Right atrium auricular region (tissue), 2 donors: ENCODE measurements at places on chromosomes 2 and 18. TPM values are rescaled to one million over a fixed set of nuclear protein-coding genes. Genes with fewer than 3 reads are reported as not detected.

Gene CRACDL
- total RNA-seq, result 5.3 TPM

Gene DNER
- 28.4 TPM for total RNA-seq

Gene OTOS
- not detected for total RNA-seq

DNA sequence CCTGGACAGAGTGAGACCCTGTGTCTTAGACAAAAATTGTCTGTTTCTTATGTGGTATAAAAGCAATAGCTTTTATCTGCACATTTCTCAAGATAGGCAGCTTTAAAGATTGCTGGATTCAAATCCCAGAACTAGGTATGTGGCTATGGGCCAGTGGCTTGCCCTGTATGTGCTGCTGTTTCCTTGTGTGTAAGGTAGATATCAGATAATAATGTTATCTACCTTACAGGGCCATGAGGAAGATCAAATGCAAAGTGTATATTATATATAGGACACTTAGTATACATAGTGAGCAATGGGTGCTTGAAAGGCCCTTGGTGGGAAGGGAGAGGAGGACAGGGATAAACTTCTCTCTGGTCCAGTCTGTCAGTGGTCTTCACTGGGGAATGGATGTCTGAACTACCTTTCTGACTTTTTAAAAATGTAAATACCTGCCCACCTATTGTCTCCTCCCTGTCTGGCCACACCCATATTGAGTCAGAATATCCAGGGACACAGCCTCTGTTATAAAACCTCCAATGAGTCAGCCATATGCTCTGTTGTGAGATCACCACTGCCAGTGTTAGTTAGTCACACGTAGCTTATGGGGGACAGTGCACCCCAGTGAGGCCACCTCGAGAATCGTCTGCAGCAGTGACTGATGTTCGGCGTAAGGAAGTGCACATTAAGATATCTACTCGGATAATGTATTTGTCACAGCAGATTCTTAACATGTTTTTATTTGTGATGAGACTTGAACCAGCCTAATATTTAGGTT lies 383.4 kb downstream of the PTPRM start:
- H3K4me3 ChIP-seq, result no peak overlapping the region
- no peak overlapping the region for H3K27ac ChIP-seq
- no peaks in the 10 kb centered on the region for H3K27me3 ChIP-seq
- H3K36me3 ChIP-seq, result no peaks in the 10 kb centered on the region

GRCh38 chr2:237205043-237205541 lies 119.4 kb downstream of the COPS8 start:
- peak; percentile 54 for DNase-seq
- peaks cover 37% of the 10 kb centered on the region for H3K4me1 ChIP-seq
- H3K4me3 ChIP-seq, result no peak overlapping the region
- H3K27me3 ChIP-seq, result no peaks in the 10 kb centered on the region

DNA sequence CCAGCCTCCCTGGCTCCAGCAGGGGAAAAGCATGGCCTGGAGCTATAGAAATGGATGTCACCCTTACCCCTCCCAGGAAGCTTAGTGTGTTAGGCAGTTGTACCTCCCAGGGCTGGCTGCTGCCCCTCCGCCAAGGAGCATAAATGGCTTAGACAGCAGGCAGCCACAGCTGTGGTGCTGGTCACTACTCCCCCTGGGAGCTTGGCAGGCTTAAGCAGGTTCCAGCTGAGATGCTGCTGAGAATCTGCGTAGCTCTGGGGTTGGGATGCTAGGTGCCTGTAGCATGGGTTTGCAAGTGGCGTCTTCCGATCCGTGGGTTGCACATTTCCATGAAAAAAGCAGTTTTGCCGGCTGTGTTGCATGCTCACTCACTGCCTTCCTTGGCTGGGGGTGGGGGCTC lies 369.7 kb downstream of the CTNNA2 start:
- H3K27me3 ChIP-seq, result no peaks in the 10 kb centered on the region
- no peak for DNase-seq
- H3K4me1 ChIP-seq, result no peaks in the 10 kb centered on the region
- H3K27ac ChIP-seq, result no peak overlapping the region
- H3K36me3 ChIP-seq, result no peaks in the 10 kb centered on the region
- no peak overlapping the region for H3K4me3 ChIP-seq

- H3K4me3 ChIP-seq, result no peak overlapping the region
- H3K27me3 ChIP-seq, result no peaks in the 10 kb centered on the region
- no peak for DNase-seq
Observed at GRCh38 chr2:134218930-134219658, 34.8 kb upstream of the MGAT5 start.

GRCh38 chr2:20349513-20349921 lies 1.1 kb downstream of the PUM2 start:
- peak overlapping the region; percentile 96 for H3K4me3 ChIP-seq
- H3K27ac ChIP-seq, result peak overlapping the region; percentile 98
- DNase-seq, result no peak
- H3K27me3 ChIP-seq, result no peaks in the 10 kb centered on the region
- H3K4me1 ChIP-seq, result no peaks in the 10 kb centered on the region

GRCh38 chr18:45015788-45016128 lies 335.1 kb downstream of the SETBP1 start:
- DNase-seq, result no peak
- no peak overlapping the region for H3K27ac ChIP-seq
- peaks cover 35% of the 10 kb centered on the region for H3K4me1 ChIP-seq

- no peaks in the 10 kb centered on the region for H3K27me3 ChIP-seq
- H3K4me1 ChIP-seq, result no peaks in the 10 kb centered on the region
- no peak overlapping the region for H3K4me3 ChIP-seq
- H3K36me3 ChIP-seq, result no peaks in the 10 kb centered on the region
- no peak for DNase-seq
Observed at GRCh38 chr2:58922245-58922644, 681.1 kb upstream of the FANCL start.

Gene IL36G
- total RNA-seq, result not detected

DNA sequence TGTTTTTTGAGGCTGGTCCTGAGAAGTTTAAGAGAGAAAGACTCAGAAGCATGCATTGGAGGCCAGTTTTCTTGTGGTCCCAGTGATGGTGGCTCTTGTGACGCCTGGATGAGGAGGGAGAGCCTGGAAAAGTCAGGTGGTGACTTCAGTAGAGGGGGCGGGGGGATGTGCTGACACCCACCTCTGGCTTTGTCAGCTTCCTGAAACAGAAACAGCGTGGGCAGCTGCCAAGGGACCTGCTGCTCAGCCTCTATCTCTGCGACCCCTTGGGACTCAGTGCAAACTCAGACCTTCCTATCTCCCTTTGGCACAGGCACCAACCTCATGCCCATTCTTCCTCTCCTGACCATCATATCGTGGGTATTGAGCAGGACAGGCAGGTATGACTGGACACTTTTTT lies 6.4 kb downstream of the TGFBRAP1 start:
- H3K4me1 ChIP-seq, result peaks cover 20% of the 10 kb centered on the region
- H3K27ac ChIP-seq, result no peak overlapping the region
- no peak for DNase-seq
- H3K4me3 ChIP-seq, result no peak overlapping the region

DNA sequence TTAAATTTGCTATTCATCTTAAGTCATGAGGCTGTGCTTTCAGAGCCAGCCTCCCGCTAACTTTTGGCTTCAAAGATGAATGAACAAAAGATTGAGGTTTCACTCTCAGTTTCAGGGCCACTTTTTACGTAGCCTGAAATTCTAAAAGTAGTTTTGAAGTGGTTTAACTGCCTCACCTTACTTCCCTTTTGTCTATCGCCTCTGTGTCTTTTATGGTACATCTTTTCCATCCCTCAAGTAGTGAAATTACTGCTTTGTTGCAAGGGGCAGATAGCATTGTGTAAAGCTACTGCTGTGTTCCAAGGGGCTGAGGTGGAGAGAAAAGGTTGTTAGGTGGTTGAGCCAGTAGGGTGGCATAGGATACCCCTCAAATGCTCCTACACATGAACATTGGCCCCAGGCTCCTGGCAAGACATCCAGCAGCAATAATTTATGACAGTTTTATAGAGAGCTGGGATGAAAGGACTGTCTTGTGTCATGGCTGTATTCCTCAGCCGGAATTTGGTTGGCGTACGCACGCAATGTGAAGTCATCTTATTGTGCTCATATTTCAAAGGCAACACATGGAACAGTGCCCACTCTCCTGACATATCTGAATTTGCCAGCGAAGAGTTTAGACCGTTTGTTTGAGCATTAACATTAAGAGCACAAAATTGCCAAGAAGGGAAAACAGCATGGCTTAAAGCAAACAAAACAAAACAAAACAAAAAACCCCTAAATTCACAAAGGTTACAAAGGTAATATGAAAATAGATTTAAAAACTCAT lies 32.2 kb downstream of the QPCT start:
- H3K4me1 ChIP-seq, result no peaks in the 10 kb centered on the region
- no peaks in the 10 kb centered on the region for H3K36me3 ChIP-seq
- no peak overlapping the region for H3K27ac ChIP-seq
- no peaks in the 10 kb centered on the region for H3K27me3 ChIP-seq

Gene ZNF396
- 0.94 TPM for total RNA-seq

DNA sequence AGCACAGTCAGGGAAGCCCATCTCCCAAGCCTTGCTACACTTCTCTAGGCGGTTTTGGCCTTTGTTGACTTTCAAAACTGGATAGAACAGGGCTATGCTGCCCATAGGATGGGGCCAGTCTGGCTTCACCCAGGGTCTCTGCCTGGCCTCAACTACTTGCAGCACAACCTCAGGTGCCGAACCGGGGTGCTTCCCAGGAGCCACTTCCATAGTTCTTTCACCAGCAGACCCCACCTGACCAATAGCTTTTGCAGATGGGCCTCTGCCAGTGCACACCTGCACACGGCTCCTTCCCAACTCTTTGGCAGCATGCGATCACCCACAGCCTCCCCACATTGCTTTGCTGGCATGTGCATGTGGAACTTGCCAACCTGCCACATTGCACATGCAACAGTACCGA lies 331.6 kb downstream of the CPS1 start:
- no peak for DNase-seq
- H3K27ac ChIP-seq, result no peak overlapping the region
- no peaks in the 10 kb centered on the region for H3K27me3 ChIP-seq
- no peak overlapping the region for H3K4me3 ChIP-seq
- H3K4me1 ChIP-seq, result no peaks in the 10 kb centered on the region

DNA sequence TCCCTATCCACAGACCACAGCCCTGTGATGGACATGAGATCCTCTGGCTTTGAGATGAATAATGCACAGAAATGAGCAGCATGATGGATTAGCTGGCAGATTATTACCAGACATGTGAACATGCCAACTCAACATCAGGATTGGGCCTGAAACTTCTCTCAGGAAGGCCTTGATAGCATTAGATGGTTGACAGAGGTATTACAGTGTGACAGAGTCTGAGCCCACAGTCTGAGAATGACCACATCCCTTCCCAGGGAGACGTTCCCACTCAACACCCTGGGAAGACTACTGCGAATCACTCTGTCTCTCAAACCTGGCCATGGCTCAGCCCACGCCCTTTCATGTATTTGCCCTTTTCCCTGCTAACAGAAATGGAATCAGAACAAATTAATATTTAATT lies 66.9 kb downstream of the BCL11A start:
- H3K4me1 ChIP-seq, result no peaks in the 10 kb centered on the region
- no peak for DNase-seq
- H3K4me3 ChIP-seq, result no peak overlapping the region
- peak overlapping the region; percentile 80 for H3K27ac ChIP-seq
- no peaks in the 10 kb centered on the region for H3K36me3 ChIP-seq

Gene ANKRD30B
- total RNA-seq, result not detected

GRCh38 chr2:31004257-31004656 lies 134.0 kb downstream of the GALNT14 start:
- DNase-seq, result no peak
- H3K4me3 ChIP-seq, result no peak overlapping the region
- no peaks in the 10 kb centered on the region for H3K4me1 ChIP-seq
- no peaks in the 10 kb centered on the region for H3K36me3 ChIP-seq

Gene PSMA8
- not detected for total RNA-seq

Gene LOXHD1
- not detected for total RNA-seq

- no peaks in the 10 kb centered on the region for H3K27me3 ChIP-seq
- no peaks in the 10 kb centered on the region for H3K4me1 ChIP-seq
- H3K4me3 ChIP-seq, result no peak overlapping the region
- no peak overlapping the region for H3K27ac ChIP-seq
- no peak for DNase-seq
Observed at GRCh38 chr2:43034921-43035320, 191.5 kb downstream of the ZFP36L2 start.

Gene MRPL30
- 37.8 TPM for total RNA-seq

- no peak overlapping the region for H3K4me3 ChIP-seq
- no peaks in the 10 kb centered on the region for H3K4me1 ChIP-seq
- no peak for DNase-seq
- no peaks in the 10 kb centered on the region for H3K36me3 ChIP-seq
- H3K27me3 ChIP-seq, result no peaks in the 10 kb centered on the region
Observed at GRCh38 chr2:30915486-30915885, 108.2 kb upstream of the CAPN13 start.

Gene CHRNG
- not detected for total RNA-seq

Gene LAMA3
- total RNA-seq, result 5.0 TPM

Gene DUSP19
- 5.5 TPM for total RNA-seq

Gene SLC4A5
- 1.3 TPM for total RNA-seq

Gene PRSS56
- total RNA-seq, result not detected

GRCh38 chr2:238027591-238028415 lies 33.0 kb upstream of the SCLY start:
- no peaks in the 10 kb centered on the region for H3K4me1 ChIP-seq
- H3K27ac ChIP-seq, result no peak overlapping the region
- no peak for DNase-seq
- no peaks in the 10 kb centered on the region for H3K27me3 ChIP-seq

Gene POMC
- total RNA-seq, result 9.0 TPM

DNA sequence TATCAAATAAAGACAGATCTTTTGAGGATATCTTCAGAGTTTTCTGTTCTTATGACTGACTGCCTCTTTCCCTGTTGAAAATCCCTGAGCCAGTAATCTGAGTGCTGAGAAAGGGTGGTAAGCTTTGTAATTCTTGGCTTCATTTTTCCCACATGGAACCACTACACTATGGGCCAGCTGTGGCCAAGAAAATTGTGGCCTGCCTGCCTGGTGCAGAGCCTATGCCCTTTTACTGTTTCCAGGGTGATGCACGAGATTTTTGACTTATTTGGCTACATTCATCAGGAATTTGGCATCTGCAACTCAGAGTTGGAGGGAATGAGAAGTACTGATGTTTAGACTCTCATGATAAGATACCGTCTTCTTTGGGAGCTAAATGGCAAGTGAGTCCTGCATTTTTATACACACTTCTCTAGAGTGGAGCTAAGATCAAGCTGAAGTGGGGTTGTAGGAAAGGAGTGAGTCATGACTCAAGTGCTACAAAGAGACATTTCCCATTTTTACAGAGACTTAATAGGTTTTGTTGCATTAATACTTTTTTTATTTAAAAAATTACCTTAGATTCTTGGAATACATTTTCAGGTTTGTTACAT lies 328.2 kb upstream of the CDH7 start:
- H3K27me3 ChIP-seq, result no peaks in the 10 kb centered on the region
- H3K4me1 ChIP-seq, result no peaks in the 10 kb centered on the region
- DNase-seq, result no peak
- H3K27ac ChIP-seq, result no peak overlapping the region
- H3K4me3 ChIP-seq, result no peak overlapping the region

DNA sequence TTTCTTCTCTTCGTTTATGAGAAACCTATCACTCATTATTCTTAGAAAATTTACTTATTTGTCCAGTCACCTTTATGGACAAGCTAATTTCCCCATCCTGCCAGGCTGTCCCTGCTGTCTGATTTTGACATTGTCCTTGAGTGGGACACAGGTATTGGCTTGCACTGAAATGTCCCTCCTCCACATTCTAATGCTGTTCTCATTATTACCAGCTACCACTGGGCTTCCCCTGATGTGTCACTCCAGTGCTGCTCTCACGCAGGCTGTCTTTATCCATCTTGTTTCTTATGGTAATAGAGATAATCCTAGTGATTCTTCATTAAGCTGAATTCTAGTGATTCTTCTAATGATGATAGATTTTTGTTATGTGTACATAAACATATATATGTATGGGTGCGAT lies 48.1 kb upstream of the RBMS1 start:
- no peak overlapping the region for H3K27ac ChIP-seq
- no peaks in the 10 kb centered on the region for H3K27me3 ChIP-seq
- H3K4me3 ChIP-seq, result no peak overlapping the region
- no peaks in the 10 kb centered on the region for H3K36me3 ChIP-seq
- no peak for DNase-seq
- no peaks in the 10 kb centered on the region for H3K4me1 ChIP-seq

Gene HDLBP
- total RNA-seq, result 274 TPM

Gene LINC00305
- total RNA-seq, result not detected
